ENCODE measurements at places on chromosomes 4 and X.

DNA sequence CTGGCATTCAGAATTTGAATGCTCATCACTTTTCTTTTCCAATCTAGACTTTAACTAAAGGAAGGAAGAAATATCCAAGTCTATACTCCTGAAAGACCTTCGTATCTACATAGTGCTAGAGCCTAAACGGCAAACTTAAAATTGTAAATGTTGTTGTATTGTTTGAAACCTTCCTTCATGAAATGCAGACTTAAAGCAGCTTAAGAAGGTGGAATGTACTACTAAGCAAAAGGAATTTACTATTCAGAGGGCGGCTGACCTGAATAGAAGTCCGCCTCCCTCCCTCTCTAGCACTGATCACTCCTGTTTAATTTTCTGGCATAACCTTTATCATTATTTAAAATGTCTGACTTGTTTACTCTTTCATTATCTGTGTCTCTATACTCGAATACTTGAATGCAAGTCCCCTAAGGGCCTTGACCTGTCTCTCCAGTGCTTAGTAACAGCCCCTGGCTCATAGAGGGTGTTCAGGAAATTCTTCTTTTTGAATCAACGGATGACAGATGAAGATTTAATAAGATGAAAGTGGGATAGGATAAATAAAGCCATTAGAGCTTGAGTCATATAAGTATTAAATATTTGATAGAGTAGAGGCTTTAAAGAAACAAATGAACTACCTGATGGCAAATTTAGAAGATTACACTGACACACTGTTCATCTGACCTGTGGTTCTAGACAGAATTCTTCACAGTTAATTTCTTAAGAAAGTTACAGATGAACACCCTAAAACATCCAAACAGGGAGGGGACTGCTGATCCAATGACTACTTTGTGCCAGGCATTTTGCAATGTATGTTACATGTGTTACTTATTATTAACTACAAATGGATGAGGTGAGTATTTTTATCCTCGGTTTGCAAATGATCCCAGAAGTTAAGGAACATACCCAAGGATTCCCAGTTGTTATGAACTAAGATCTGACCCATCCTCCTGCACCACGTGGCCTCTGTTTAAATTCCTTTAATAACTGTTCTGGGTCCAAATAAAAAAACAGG is 20.2 kb upstream of the RBPJ start:
- no peaks in the 10 kb centered on the region for H3K4me1 ChIP-seq
- H3K36me3 ChIP-seq: no peaks in the 10 kb centered on the region
- H3K27me3 ChIP-seq: peaks cover 9% of the 10 kb centered on the region
- no peak overlapping the region for H3K4me3 ChIP-seq
- no peak for DNase-seq

GRCh38 chr4:47372561-47372960 is 90.9 kb downstream of the COMMD8 start:
- no peaks in the 10 kb centered on the region for H3K27me3 ChIP-seq
- no peak overlapping the region for H3K27ac ChIP-seq
- peaks cover 6% of the 10 kb centered on the region for H3K4me1 ChIP-seq
- no peak overlapping the region for H3K4me3 ChIP-seq
- DNase-seq: no peak

- H3K27ac ChIP-seq: no peak overlapping the region
- no peaks in the 10 kb centered on the region for H3K4me1 ChIP-seq
- DNase-seq: no peak
- no peak overlapping the region for H3K4me3 ChIP-seq
Measured at GRCh38 chrX:54602563-54602962, 72.5 kb downstream of the GNL3L start.

DNA sequence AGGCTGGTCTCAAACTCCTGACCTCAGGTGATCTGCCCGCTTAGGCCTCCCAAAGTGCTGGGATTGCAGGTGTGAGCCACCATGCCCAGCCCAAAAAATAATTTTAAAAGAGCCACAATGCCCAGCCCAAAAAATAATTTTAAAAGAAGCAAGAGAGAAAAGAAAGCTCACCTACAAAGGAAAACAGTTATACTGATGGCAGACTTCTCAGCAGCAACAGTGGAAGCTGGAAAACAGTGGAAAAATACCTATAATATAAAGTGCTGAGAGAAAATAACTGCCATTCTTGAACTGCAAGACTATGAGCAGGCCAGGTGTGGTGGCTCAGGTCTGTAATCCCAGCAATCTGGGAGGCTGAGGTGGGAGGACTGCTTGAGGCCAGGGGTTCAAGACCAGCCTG is 13.3 kb upstream of the HMGB2 start:
- no peak overlapping the region for H3K27ac ChIP-seq
- no peak overlapping the region for H3K4me3 ChIP-seq
- H3K36me3 ChIP-seq: no peaks in the 10 kb centered on the region
- no peak for DNase-seq
- H3K27me3 ChIP-seq: no peaks in the 10 kb centered on the region

DNA sequence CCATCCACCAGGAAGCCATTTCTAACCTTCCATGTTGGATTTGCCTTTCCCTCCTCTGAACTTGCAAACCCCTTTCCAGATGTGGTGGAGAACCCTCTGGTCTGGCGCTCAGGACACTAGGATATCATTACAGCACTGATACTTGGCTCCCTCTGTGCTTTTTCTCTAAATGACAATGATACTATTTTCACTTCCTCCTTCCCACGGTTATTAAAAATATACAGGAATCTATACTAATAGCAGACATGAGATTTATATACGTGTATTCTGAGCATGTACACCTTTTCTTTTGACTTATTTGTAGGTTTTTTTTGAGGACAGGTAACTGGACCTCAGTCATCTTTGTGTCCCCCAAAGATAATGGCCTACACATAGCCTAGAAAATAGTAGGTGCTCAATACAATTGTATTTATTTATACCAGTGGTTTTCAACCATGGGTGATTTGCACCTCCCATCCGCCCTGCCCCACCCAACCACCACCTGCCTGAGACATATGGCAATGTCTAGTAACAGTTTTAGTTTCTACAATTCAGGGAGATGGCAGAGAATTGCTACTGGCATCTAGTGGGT is 60.4 kb upstream of the PLAC8 start:
- H3K27ac ChIP-seq: no peak overlapping the region
- H3K36me3 ChIP-seq: no peaks in the 10 kb centered on the region
- no peak overlapping the region for H3K4me3 ChIP-seq

- H3K4me1 ChIP-seq: no peaks in the 10 kb centered on the region
- no peaks in the 10 kb centered on the region for H3K27me3 ChIP-seq
- no peak overlapping the region for H3K4me3 ChIP-seq
Measured at GRCh38 chr4:176920694-176921093, 128.0 kb upstream of the VEGFC start.

GRCh38 chr4:188620608-188621007 is 481.4 kb downstream of the TRIML1 start:
- H3K4me3 ChIP-seq: no peak overlapping the region
- no peak overlapping the region for H3K27ac ChIP-seq
- DNase-seq: no peak
- H3K27me3 ChIP-seq: peaks cover 7% of the 10 kb centered on the region
- no peaks in the 10 kb centered on the region for H3K4me1 ChIP-seq

DNA sequence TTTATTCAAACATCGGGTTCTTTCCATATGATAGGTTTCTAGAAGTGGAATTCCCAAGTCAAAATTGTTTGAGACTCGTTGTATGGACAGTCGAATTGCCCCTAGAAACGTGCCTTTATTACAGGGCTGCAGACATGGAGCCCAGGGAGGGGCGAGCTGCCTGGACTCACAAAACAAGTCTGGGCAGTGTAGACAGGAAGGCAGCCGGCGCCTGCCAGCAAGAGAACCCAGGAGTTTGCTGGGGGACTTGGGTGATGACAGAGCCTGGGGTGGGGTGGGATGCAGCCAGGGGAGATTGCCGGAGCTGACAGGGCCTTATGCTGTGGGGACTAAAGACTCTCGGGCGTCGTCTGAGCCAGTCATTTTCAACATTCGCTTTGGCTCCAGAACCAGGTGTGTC is 107.4 kb upstream of the MSX1 start:
- no peak for DNase-seq
- no peaks in the 10 kb centered on the region for H3K4me1 ChIP-seq
- no peak overlapping the region for H3K4me3 ChIP-seq
- H3K27ac ChIP-seq: no peak overlapping the region

DNA sequence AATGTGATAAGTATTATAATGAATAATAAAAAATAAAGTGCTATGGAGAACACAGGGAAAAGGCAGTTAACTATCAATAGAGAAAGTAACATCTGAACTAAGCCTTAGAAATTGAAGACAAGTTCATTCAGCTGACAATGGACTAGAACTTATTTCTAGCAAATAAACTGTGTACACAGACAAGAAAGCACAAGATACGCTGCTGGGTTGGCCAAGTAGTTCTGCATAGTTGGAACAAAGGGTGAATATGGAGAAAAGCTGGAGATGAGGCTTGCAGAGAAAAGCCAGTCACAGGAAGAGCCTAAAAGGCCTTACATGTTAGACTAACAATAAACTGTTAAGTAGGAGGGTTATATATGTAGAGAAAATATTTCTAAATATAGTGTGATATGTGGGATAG is 71.2 kb downstream of the WDFY3 start:
- H3K36me3 ChIP-seq: no peaks in the 10 kb centered on the region
- H3K4me3 ChIP-seq: no peak overlapping the region
- H3K27ac ChIP-seq: no peak overlapping the region
- no peaks in the 10 kb centered on the region for H3K4me1 ChIP-seq

DNA sequence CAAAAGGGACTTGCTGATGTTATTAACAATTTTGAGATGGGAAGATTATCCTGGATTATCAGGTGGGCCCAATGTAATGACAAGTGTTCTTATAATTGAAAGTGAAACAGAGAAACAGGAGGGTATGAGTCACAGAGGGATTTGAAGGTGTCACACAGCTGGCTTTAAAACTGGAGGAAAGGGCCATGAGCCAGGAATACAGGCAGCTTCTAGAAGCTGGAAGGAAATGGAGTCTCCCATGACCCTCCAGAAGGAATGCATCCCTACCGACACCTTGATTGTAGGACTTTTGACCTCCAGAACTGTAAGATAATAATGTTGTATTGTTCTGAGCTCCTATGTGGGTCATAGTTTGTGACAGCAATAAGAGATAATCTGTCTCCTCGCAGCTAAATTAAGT is 98.0 kb upstream of the STIM2 start:
- H3K4me1 ChIP-seq: no peaks in the 10 kb centered on the region
- H3K27ac ChIP-seq: no peak overlapping the region
- no peak for DNase-seq
- H3K27me3 ChIP-seq: no peaks in the 10 kb centered on the region
- no peaks in the 10 kb centered on the region for H3K36me3 ChIP-seq
- H3K4me3 ChIP-seq: no peak overlapping the region

DNA sequence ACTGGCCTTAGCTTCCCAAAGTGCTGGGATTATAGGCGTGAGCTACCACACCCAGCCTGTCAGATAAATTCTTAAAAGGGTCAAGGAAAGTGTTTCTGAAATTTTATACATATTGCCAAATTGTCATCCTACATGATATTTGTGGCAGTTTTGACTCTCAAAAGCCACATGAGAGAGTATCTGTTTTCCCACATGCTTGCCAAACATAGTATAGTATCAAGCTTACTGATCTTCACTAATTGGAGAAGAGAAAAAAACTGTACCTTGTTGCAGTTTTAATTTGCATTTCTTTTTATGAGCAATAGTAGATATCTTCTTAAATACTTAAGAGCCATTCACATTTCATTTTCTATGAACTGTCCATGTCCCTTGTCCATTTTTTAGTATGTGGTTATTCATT is 83.6 kb downstream of the TET2 start:
- H3K27me3 ChIP-seq: no peaks in the 10 kb centered on the region
- no peaks in the 10 kb centered on the region for H3K4me1 ChIP-seq
- peaks cover 10% of the 10 kb centered on the region for H3K36me3 ChIP-seq
- no peak for DNase-seq
- H3K27ac ChIP-seq: no peak overlapping the region

GRCh38 chr4:89439533-89439932 is 131.9 kb upstream of the GPRIN3 start:
- no peak overlapping the region for H3K27ac ChIP-seq
- no peaks in the 10 kb centered on the region for H3K36me3 ChIP-seq
- H3K27me3 ChIP-seq: no peaks in the 10 kb centered on the region
- no peak overlapping the region for H3K4me3 ChIP-seq
- H3K4me1 ChIP-seq: no peaks in the 10 kb centered on the region
- DNase-seq: no peak

DNA sequence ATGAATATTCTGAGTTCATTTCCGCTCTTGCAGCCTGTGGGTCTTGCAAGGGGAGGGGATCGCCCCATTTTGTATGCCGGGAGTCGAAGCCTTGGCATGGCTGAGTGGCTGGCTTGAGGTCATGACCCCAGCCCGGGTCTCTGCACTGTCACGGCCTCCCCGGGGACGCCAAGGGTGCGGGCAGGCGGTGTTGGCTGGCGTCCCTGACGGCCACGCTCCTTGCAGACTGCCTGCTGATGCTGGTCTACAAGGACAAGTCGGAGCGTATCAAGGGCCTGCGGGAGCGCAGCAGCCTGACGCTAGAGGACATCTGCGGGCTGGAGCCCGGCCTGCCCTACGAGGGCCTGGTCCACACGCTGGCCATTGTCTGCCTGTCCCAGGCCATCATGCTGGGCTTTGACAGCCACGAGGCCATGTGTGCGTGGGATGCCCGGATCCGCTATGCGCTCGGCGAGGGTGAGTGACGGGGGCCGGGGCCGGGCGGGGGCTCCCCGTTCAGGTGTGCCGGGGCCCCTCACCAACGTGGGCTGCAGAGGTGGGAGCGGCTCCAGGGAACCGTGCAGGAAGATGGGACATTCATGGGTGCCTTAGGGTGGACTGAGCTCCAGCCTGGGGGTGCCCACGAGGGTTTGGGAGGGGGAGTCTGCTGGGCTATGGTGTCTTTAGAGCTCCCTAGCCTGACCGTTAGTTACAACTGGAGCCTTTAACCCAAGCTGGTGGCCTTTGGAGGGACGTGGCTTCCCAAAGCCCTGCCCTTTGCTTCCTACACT is 10.3 kb downstream of the DOK7 start:
- no peak for DNase-seq
- no peaks in the 10 kb centered on the region for H3K27me3 ChIP-seq
- no peak overlapping the region for H3K4me3 ChIP-seq
- H3K27ac ChIP-seq: no peak overlapping the region

DNA sequence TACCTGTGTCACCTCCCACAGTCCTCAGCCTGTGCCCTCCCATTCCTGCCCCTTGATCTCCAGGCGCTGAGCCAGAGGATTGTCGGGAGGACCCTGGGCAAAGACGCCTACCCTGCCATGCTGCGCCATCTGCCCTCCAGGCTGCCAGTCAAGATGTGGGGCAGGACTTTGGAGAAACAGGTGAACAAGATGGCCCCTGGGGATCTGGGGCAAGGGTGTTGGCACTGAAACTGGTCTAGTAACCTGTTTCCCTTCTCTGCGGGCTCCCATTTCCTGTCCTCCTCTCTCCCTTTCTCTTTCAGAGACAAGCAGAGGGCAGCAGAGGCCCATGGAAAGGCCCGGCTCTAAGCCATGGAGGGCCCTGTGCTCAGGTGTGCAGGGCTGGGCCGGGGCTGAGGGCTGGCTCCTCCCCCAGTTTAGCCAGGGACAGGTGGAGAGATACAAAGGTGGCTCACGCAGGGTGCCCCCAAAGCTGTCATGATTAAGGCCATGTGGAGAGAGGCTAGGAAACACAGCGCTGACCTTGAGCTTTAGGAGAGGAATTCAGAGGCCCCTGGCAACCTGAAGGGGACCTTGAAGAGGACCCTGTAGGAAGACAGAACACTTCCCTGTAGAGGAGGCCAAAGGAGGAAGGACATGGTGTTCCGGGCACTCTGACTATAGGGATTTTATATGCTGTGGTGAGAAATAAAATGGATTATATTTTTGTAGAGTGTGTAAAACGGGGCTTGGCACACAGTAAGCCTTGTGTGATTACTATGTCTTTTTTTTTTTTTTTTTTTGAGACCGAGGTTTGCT is at the start of gene GLOD5:
Gene GLOD5 (plus strand): TSS at position 74 of the 798 bp plus-strand sequence. CDS start 44 bp downstream, at position 118.
- no peak within 1 kb of the TSS for H3K27ac ChIP-seq
- no peaks in the 10 kb centered on the region for H3K36me3 ChIP-seq
- DNase-seq: peak; percentile 5
- no peaks in the 10 kb centered on the region for H3K4me1 ChIP-seq
- no peak within 1 kb of the TSS for H3K4me3 ChIP-seq
- no peaks in the 10 kb centered on the region for H3K27me3 ChIP-seq
